ENCODE measurements at places on chromosomes 5 and 9. TPM values are rescaled to one million over a fixed set of nuclear protein-coding genes. Genes with fewer than 3 reads are reported as not detected.
A peak's percentile ranks its signal among the peaks of the same experiment; 100 is the strongest.

Gene ADRB2
- 1.1 TPM for total RNA-seq

Gene CDC20B
- not detected for total RNA-seq

Gene INSL6
- not detected for total RNA-seq

Gene HSPA9
- total RNA-seq: 393 TPM

Gene ARPC5L
- 86.2 TPM for total RNA-seq

GRCh38 chr9:93963969-93964368 is 8.8 kb upstream of the BARX1 start:
- DNase-seq: no peak

Gene KCNV2
- not detected for total RNA-seq

GRCh38 chr5:120457839-120458507 is 6.1 kb upstream of the PRR16 start:
- DNase-seq: peak; percentile 58

- no peak for DNase-seq
Observed at GRCh38 chr5:16128944-16129343, 50.6 kb downstream of the MARCHF11 start.

GRCh38 chr5:72647806-72648205 is 140.6 kb upstream of the ZNF366 start:
- no peak for DNase-seq

Data from activated naive CD4-positive, alpha-beta T cell treated with anti-CD3 and anti-CD28 coated beads, Interleukin-2, amount 50 U/mL, for 72 hours (primary cell).